ENCODE measurements at places on chromosomes 2 and 18. TPM values are rescaled to one million over a fixed set of nuclear protein-coding genes. Genes with fewer than 3 reads are reported as not detected.

CD207 gene
- total RNA-seq: not detected

ANXA4 gene
- 51.4 TPM for total RNA-seq

DNA sequence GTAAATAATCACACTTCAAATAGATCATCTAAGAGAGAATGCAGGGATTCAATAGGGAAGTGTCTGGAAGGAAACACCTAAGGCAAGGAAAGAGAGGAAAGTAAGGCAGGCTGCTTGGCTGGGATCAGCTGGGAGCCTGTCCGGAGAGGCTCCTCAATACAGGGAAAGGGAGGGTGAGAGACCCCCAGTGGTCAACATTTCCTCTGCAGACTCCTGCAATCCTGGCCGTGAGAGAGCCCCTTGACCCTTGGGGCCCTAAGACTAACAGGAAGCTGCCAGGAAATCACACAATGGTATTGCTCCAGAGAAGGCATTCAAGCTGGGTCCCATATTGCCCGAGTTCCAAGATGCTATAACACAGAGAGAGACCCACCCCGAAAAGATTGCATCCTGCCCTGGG, 549.4 kb downstream of the NYAP2 start:
- DNase-seq: no peak

GRCh38 chr2:43196768-43197587, 29.4 kb downstream of the ZFP36L2 start:
- no peak for DNase-seq

DNA sequence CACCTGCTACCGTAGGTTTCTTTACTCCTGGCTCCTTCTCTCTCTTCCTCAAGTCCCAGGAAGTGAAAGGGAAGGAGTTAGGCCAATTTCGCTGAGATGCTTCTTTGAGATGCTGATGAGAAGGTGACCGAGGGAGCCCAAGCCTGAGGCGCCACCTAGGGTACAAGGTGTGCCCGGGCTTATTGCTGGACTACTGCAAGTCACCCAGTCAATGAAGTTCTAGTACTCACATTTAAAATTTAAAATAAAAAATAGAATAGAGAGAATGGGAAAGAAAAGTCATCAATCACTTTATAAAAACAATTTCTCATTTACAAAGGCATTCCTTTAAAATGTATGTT, 45.3 kb downstream of the ACAA2 start:
- DNase-seq: no peak

IL36G gene
- not detected for total RNA-seq

PRSS56 gene
- not detected for total RNA-seq

DNA sequence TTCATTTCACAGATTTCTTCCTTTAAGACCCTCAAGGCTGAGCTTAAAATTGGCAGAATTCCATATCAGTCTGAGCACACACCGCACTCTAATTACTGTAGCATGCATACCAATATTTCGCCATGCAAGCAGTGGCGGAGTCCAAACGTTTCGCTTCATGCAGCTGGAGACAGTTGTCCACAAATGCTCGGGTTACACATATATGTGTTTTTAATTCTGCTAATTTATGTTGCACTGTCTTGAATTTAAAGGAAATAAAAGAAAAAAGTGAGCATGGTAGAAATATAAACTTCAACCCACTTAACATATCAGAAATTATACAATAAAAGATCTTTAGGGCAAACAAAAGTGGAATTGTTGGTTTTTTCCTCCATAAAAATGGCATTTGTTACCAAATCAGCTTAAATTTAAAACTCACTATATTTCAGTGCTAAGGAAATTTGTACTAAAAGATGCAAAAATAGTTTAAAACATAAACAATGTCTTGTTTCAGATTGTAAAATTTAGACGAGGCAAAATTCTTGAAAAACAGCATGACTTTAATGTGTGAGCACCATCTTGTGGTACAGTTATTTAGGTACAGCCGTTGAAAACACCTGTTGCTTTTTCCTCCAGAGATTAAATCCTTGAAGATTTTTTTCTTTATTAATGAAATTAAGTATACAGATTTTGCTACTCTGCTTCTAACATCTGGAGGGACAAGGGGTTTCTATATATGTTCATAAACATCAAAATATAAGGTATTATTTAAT, 24.1 kb upstream of the KANSL1L start:
- no peak for DNase-seq

DNA sequence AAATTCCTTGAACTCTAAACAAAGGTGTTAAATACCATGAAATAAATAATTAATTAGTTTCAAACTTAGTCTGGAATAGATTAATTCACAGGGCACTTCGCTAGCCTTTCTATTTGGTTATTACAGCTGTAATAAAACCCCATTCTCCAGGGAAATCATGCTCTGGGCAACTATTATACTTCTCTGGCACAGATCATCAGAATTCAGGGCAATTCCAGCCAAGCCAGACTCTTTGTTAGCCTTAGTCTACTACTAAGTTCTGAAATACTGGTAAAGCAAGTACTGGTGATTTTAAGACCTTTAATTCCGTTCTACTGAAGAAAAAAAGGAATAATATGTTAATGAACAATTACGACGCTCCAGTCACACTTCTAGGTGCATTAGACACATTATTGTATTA, 123.4 kb upstream of the PDE1A start:
- no peak for DNase-seq

- no peak for DNase-seq
Observed at GRCh38 chr2:136411946-136412345, 294.0 kb upstream of the CXCR4 start.

GRCh38 chr2:46163804-46164528, 133.2 kb upstream of the EPAS1 start:
- no peak for DNase-seq

DNA sequence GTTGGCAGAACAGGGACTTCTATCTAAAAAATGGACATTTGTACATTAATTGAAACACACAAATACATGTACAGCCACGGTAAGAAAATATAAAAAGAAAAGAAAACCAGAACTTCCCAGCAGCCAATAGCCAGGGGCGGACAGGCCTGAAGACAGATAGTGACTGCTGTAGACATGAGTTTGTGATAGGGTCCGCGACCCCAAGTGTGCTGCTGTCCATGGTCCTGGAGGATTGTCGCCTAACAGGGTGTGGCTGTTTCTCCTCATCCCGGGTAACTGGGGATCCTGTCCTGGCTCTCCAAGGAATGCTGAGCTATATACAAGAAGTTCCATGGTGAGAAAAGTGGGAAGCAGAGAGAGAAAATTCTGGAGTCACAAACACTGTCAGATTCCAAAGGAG, 266.5 kb upstream of the SALL3 start:
- DNase-seq: no peak
